ENCODE measurements at places on chromosomes 3 and 15.

DNA sequence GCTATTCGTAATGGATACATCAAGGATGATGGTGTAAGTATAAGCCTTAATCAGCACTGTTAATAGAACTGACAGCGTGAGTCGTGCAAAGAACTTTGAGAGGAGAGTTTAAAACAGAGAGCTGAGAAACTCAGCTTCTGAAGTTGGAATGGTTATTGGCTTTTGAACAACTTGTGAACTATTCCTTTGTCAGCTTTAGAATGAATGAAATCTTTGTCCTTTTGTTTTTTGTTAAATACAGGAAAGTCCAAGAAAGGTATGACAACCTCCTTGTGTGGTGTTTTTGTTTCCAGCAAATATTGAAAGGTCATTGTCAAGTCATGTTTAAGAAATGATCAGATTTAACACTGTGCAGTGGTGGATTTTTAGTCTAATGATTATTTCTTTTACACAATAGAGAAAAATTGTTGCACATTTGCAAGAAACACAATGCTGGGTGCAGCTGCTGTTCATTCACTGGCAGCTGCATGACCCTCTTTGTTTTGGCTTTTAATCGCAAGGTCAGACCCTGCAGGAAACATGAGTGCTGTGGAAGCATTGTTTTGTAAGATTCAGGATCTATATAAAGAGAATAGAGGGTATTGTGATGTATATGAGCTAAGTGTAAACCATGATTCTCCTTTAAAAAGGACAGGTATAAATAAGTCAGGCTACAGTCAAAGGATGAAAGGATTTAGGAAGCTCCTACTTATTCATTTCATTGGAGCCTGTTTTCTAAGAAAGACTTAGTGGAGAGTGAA lies 21.7 kb upstream of the ABHD10 start:
- no peak for DNase-seq

DNA sequence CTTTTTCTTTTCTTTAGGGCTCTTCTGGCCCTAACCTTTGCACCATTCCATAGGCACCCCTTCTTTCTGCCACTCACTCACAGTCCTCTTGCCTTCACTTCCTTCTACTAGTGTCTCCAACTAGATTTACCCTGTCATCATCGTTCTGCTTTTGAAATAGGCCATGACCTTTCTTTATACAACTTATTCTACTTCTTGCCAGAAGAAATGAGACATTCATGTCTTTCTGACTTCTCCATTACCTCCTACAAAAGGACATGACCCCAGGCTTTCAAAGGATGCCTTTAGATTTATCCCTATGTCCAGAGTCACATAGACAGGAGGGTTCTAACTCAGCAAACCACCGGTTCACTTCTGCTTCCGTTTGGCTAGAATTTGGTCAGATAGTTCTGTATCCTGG lies 336.4 kb upstream of the LRRFIP2 start:
- DNase-seq, result no peak

DNA sequence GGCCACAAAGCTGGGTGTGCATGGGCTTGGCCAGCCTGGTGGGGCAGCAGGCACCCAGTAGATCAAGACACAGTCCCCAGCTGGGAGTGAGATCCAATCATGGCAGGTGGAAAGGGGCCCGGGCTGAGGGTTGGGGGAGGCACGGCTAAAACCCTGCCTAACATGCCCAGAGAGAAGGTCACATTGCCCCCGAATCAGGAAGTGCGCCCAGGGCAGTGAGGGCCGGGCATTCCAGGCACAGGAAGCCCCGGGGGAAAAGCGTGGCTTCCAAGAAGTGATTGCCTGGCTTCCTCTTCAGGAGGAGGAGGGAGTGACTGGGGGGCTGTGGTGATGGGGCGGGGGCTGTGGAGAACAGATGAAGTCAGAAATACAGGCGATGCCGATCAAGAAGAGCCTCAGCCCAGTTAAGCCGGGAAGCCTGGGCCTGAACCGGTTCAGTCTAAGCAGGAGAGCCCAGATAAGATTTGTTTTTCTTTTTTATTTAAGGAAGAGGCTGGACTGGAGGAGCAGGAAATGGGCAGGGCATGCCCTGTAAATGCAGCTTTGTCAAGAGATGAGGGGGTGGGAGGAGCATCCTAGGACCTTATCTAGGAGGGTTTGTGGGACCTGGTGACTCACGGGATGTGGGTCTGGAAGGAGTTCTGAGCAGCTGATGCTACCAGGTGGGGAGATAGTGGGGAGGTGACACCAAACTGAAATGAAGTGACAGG lies 83.9 kb downstream of the CHSY1 start:
- DNase-seq, result no peak

GRCh38 chr15:76575274-76575673 lies 238.7 kb downstream of the ISL2 start:
- no peak for DNase-seq

- no peak for DNase-seq
Measured at GRCh38 chr15:72825829-72826228, 42.3 kb upstream of the ADPGK start.

GRCh38 chr3:121018917-121019321 lies 110.9 kb downstream of the STXBP5L start:
- no peak for DNase-seq

GRCh38 chr3:131928593-131928992 lies 106.2 kb downstream of the CPNE4 start:
- no peak for DNase-seq

Data from stimulated activated effector memory CD8-positive, alpha-beta T cell treated with anti-CD3 and anti-CD28 coated beads, Interleukin-12 subunit alpha, Interleukin-12 subunit beta, amount 100 ng/mL, for 72 hours (primary cell).